ENCODE measurements at places on chromosomes 2 and 18. TPM values are rescaled to one million over a fixed set of nuclear protein-coding genes. Genes with fewer than 3 reads are reported as not detected.

Gene FSHR
- total RNA-seq, result not detected

Gene ASPRV1
- total RNA-seq, result not detected

Gene IL1R1
- 44.1 TPM for total RNA-seq

Gene SERPINB5
- 1.4 TPM for total RNA-seq

Gene RNU2-63P
- not detected for total RNA-seq

Gene L3MBTL4
- total RNA-seq, result 4.4 TPM

GRCh38 chr2:46748735-46749531 is 166.7 kb downstream of the MCFD2 start:
- H3K36me3 ChIP-seq, result no peaks in the 10 kb centered on the region
- no peak overlapping the region for H3K4me3 ChIP-seq
- H3K4me1 ChIP-seq, result peaks cover 6% of the 10 kb centered on the region
- no peak for DNase-seq
- no peaks in the 10 kb centered on the region for H3K27me3 ChIP-seq

DNA sequence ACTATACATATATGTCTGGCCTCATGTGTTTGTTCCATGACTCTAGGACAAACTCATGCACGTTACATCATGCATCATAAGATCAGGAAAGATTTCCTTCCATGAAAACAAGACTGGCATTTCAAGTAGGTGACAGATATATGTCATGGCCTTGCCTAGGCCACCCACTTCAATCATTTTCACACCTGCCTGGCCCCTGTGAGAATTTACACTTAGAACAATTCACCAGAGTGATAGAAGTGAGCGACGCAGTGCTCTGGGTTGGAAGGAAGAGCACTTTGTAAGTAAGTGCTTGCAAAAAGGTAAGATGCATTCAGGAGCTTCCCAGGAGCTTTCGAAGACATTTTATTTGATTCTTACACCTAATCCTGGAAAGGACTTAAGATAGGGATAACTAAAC is 39.5 kb downstream of the TMEM163 start:
- no peak overlapping the region for H3K27ac ChIP-seq
- H3K27me3 ChIP-seq, result no peaks in the 10 kb centered on the region
- DNase-seq, result no peak
- H3K4me1 ChIP-seq, result no peaks in the 10 kb centered on the region
- H3K4me3 ChIP-seq, result no peak overlapping the region

GRCh38 chr2:949384-950079 is 1.1 kb upstream of the SNTG2 start:
- peaks cover 11% of the 10 kb centered on the region for H3K4me1 ChIP-seq
- DNase-seq, result no peak
- H3K4me3 ChIP-seq, result peak overlapping the region; percentile 13
- peaks cover 86% of the 10 kb centered on the region for H3K27me3 ChIP-seq
- H3K36me3 ChIP-seq, result no peaks in the 10 kb centered on the region
- no peak overlapping the region for H3K27ac ChIP-seq

- H3K4me3 ChIP-seq, result no peak overlapping the region
- no peaks in the 10 kb centered on the region for H3K27me3 ChIP-seq
- H3K4me1 ChIP-seq, result no peaks in the 10 kb centered on the region
These were observed 68.8 kb downstream of the DOK6 start for GRCh38 chr18:69469444-69469919.

DNA sequence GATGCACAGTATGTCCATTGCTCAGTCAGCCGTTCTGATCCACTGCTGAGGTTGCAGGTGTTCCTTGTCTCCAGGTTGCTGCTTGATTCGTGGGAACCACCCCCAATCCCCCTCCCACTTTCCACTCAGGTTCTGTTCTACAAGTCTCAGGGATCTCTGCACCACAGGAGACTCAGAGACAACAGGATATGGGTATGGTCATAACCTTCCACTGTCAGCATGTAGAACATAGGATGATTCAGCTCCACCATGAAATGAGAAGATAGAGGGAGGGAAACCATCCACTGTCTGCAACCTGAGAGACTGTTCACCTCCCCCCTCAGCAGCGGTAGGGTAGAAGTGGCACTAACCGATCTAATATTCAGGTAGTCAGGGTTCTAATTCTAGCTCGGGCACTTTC is 19.0 kb upstream of the KLF7 start:
- no peak for DNase-seq
- H3K36me3 ChIP-seq, result no peaks in the 10 kb centered on the region
- H3K27ac ChIP-seq, result no peak overlapping the region
- no peaks in the 10 kb centered on the region for H3K27me3 ChIP-seq
- H3K4me1 ChIP-seq, result no peaks in the 10 kb centered on the region

GRCh38 chr2:16861530-16861929 is 195.9 kb upstream of the CYRIA start:
- H3K36me3 ChIP-seq, result no peaks in the 10 kb centered on the region
- DNase-seq, result no peak
- no peak overlapping the region for H3K4me3 ChIP-seq
- H3K27me3 ChIP-seq, result no peaks in the 10 kb centered on the region
- no peak overlapping the region for H3K27ac ChIP-seq

DNA sequence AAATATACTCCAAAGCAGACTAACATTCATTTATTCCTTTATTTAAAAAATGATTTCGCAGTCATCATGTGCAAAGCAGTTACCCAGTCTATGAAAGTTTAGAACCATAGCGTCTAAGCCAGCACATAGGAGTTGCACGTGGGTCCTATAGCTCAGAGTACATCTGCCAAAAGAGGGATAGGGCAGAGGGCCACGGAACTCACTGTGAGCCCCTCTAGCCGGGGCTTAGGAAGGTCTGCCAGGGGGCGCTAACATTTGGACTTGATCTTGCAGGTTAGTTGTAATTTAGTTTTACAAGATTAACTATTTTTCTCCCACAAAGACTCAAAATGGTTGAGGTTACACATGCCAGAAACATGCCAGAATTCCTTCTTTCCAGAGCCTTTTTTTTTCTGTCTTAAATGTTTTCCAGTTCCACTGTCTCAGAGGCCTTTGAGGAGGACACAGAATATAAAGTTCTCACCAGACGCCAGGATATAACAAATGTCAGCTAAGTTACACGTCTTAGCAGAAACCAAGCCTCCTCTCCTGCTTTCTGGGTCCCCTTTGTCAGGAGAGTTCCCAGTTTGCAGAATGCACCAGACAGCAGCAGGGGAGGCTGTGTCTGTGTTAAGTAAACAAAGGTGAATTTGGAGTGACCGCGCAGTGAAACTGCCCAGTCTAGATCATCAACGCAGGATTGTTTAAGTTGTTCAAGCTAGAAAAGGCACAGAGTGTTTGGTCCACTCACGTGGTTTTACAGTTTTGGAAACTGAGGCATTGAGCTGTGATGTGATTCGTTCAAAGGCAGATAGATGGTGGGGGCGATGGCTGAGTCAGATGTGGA is 292.0 kb downstream of the PRKCE start:
- no peak for DNase-seq
- peaks cover 28% of the 10 kb centered on the region for H3K4me1 ChIP-seq
- H3K27me3 ChIP-seq, result no peaks in the 10 kb centered on the region
- H3K36me3 ChIP-seq, result no peaks in the 10 kb centered on the region

DNA sequence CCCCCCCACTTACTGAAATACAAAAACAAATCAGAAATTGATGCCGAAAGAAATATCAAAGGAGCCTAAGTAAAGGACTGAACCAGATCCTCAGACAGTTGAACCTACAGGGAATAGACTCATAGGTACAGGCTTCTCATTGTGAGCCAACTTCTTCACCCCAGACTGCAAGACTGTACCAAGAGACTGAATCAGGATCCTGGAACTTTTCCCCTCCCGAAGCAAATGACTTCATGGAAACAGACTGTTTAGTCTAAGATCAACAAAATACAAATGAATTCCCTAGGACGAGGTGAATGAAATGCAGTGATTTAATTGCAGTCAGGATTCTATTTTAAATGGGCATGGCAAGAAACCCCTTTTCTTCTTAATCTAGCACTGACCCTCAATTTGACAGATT is 53.6 kb upstream of the RNF152 start:
- H3K36me3 ChIP-seq, result no peaks in the 10 kb centered on the region
- no peak overlapping the region for H3K4me3 ChIP-seq
- no peaks in the 10 kb centered on the region for H3K4me1 ChIP-seq
- no peak overlapping the region for H3K27ac ChIP-seq
- no peak for DNase-seq
- H3K27me3 ChIP-seq, result no peaks in the 10 kb centered on the region

GRCh38 chr18:58699551-58699950 is 28.3 kb downstream of the MALT1 start:
- H3K4me3 ChIP-seq, result no peak overlapping the region
- no peaks in the 10 kb centered on the region for H3K4me1 ChIP-seq
- no peak for DNase-seq

GRCh38 chr2:108560241-108560811 is 26.1 kb downstream of the LIMS1 start:
- DNase-seq, result no peak
- no peak overlapping the region for H3K4me3 ChIP-seq
- H3K36me3 ChIP-seq, result no peaks in the 10 kb centered on the region
- H3K27me3 ChIP-seq, result no peaks in the 10 kb centered on the region

- H3K27me3 ChIP-seq, result no peaks in the 10 kb centered on the region
- DNase-seq, result no peak
- no peaks in the 10 kb centered on the region for H3K36me3 ChIP-seq
- H3K4me1 ChIP-seq, result peaks cover 21% of the 10 kb centered on the region
- H3K4me3 ChIP-seq, result no peak overlapping the region
These were observed 5.5 kb downstream of the CYB5A start for GRCh38 chr18:74286106-74286855.

DNA sequence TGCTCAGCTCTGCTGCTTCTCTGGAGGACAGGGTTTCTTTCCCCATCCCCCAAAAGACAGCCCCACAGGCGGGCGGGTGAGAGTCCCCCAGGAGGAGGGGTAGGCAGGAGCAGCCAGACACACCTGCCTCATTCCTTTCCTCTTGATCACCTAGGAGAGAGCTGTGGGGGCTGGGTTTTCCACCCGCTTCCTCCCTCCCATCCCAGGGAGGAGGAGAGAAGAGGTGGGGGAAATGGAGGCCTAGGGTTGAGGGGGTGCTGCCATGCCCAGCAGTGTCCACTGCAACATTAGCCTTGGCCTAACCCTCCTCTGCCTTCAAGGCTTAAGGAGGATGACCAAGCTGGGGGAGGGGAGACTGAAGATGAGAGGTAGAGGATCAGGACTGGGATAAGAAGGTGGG is 14.7 kb downstream of the WNT10A start:
- H3K36me3 ChIP-seq, result no peaks in the 10 kb centered on the region
- DNase-seq, result no peak
- H3K4me1 ChIP-seq, result peaks cover 42% of the 10 kb centered on the region
- peaks cover 88% of the 10 kb centered on the region for H3K27me3 ChIP-seq

GRCh38 chr2:58377181-58377580 is 136.1 kb upstream of the FANCL start:
- no peak overlapping the region for H3K27ac ChIP-seq
- no peaks in the 10 kb centered on the region for H3K4me1 ChIP-seq
- no peak for DNase-seq
- no peaks in the 10 kb centered on the region for H3K36me3 ChIP-seq

DNA sequence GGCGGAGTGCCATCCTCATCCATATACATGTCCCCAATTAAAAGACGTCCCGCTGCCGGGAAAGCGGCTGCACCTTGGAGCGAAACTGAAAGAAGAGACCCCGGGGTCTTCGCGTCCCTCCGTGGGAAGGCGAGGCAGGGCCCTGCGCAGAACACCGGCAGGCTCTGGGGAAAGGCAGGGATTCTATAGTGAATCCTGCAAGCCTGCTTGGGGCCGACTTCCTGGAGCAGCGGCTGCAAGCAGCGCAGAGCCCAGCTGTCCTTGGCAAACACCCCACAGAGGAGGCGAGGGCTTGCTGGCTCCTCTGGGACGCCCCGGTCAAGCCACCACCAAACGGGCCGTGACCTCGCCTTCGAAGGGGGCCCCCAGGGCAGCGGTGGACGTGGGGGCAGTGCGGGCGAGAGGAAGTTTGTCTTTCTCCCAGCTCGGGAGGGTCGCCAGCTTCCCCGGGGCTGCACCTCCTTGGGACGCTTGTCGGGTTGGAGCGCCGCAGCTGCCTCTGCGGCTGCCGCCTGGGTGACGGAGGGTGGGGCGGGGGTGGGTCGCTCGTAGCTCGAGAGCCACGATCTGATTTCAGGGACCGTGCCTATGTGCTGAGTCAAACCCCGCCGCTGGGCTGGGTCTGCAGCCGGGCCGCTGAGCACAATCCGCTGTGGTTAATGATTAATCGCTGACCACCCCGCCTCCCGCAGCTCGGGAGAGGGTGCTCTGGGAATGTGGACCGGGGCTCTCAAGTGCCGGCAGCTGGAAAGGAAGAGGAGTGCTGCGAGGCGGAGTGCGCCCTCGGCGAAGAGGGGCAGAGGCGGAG is 486 bp upstream of the GPR39 start:
- H3K4me1 ChIP-seq, result peaks cover 20% of the 10 kb centered on the region
- peak overlapping the region; percentile 86 for H3K27ac ChIP-seq
- H3K36me3 ChIP-seq, result no peaks in the 10 kb centered on the region
- peak; percentile 94 for DNase-seq

GRCh38 chr2:186554429-186554828 is 35.4 kb upstream of the ITGAV start:
- H3K4me1 ChIP-seq, result no peaks in the 10 kb centered on the region
- DNase-seq, result no peak
- H3K36me3 ChIP-seq, result no peaks in the 10 kb centered on the region
- H3K27ac ChIP-seq, result no peak overlapping the region
- H3K27me3 ChIP-seq, result no peaks in the 10 kb centered on the region

GRCh38 chr2:144085016-144085415 is 434.9 kb downstream of the ZEB2 start:
- no peaks in the 10 kb centered on the region for H3K4me1 ChIP-seq
- DNase-seq, result no peak
- H3K27me3 ChIP-seq, result no peaks in the 10 kb centered on the region
- H3K4me3 ChIP-seq, result no peak overlapping the region
- H3K27ac ChIP-seq, result no peak overlapping the region

- peaks cover 11% of the 10 kb centered on the region for H3K36me3 ChIP-seq
- H3K4me3 ChIP-seq, result no peak overlapping the region
- DNase-seq, result no peak
- H3K27me3 ChIP-seq, result no peaks in the 10 kb centered on the region
- H3K4me1 ChIP-seq, result no peaks in the 10 kb centered on the region
These were observed 30.4 kb downstream of the HYCC2 start for GRCh38 chr2:201040867-201041628.

GRCh38 chr2:127376257-127376656 is 11.5 kb downstream of the MAP3K2 start:
- no peaks in the 10 kb centered on the region for H3K36me3 ChIP-seq
- H3K4me3 ChIP-seq, result no peak overlapping the region
- no peak overlapping the region for H3K27ac ChIP-seq
- no peak for DNase-seq
- no peaks in the 10 kb centered on the region for H3K4me1 ChIP-seq

DNA sequence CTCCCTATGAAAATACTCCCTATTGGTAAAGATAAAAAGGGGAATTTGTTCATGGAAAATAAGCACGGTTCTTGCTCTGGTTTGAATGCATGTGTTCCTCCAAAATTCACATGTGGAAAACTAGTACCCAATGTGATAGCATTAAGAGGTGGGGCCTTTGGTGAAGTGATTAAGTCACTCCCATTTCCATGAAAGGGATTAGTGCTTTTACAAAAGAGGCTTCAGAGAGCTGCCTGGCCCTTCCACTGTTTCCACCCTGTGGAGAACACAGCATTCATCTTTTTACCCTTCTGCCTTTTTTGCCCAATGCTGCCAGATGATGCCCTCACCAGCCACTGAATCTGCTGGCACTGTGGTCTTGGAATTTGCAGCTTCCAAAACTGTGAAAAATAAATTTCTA is 666.8 kb downstream of the ARHGAP15 start:
- H3K27me3 ChIP-seq, result no peaks in the 10 kb centered on the region
- no peak for DNase-seq
- H3K36me3 ChIP-seq, result no peaks in the 10 kb centered on the region
